Activated CD4-positive, alpha-beta T cell treated with anti-CD3 and anti-CD28 coated beads, Interleukin-2, amount 50 U/mL, for 4 hours (primary cell): ENCODE measurements at places on chromosomes 7 and 10.

GRCh38 chr7:78587443-78588044 is 789.0 kb downstream of the PHTF2 start:
- DNase-seq, result no peak

- no peak for DNase-seq
These were observed 31.1 kb downstream of the NUB1 start for GRCh38 chr7:151372612-151373265.

DNA sequence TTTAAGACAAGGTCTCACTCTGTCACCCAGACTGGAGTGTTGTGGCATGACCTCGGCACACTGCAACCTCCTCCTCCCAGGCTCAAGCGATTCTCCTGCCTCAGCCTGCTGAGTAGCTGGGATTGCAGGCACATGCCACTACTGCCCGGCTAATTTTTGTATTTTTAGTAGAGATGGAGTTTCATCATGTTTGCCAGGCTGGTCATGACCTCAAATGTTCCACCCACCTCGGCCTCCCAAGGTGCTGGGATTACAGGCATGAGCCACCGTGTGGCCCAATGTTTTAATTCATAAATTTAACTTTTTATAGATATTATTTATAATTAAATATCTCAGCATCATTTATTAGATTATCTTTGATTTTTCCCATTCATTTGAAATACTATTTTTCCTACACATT is 658.0 kb upstream of the NRG3 start:
- DNase-seq, result no peak

- DNase-seq, result no peak
These were observed 140.5 kb downstream of the TWIST1 start for GRCh38 chr7:18976715-18977471.

DNA sequence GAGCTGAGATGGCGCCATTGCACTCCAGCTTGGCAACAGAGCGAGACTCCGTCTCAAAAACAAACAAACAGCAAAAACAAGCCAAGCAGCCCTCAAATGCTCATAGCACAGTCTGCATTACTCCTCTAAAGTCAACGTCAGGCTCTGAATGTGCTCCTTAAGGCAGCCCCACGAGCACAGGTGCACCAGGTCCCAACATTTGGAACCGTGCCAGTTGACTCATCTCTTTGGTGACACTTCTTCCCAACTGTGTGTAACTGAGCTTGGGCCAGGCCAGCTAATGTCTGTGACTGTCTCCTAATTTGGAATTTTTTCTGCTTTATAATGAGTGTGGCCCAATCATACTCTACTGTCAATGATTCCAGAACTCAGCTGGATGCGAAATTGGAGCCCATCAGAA is 66.3 kb upstream of the EFCAB10 start:
- no peak for DNase-seq

GRCh38 chr7:54955696-54956420 is 63.0 kb upstream of the EGFR start:
- DNase-seq, result no peak

- no peak for DNase-seq
These were observed 74.2 kb upstream of the EGR2 start for GRCh38 chr10:62890395-62890794.

DNA sequence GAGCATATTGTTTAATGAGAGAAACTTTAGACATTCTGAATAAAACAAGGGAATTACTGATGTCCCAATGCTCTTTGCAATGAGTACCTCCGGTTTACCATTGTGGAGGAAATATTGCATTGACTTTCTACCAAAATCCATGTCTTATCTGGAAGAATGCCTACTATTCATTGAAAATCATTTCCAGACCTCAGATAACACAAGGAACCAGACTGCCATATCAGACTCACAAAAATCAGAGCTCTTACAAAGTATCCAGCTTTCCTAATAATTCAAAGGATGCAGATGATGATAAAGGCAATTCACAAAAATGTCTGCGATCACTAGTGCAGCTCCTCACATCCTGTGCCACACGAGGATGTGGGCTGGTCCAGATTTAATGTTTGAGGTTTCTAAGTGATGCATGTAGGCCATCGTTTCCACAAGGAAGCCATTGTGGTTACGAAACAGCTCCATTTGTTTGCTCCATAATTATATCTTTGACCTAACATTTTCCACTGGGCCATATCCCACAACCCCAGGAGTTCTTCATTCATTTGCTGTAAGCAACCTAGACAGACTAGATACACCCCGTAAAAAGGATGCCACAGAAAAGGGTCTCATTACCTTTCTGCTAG is 831.1 kb upstream of the C7orf33 start:
- no peak for DNase-seq

GRCh38 chr10:77560471-77560870 is 77.1 kb downstream of the KCNMA1 start:
- no peak for DNase-seq

- no peak for DNase-seq
These were observed 17.2 kb downstream of the NACAD start for GRCh38 chr7:45071528-45071927.

- no peak for DNase-seq
These were observed 132.8 kb downstream of the ELFN1 start for GRCh38 chr7:1802899-1803298.

DNA sequence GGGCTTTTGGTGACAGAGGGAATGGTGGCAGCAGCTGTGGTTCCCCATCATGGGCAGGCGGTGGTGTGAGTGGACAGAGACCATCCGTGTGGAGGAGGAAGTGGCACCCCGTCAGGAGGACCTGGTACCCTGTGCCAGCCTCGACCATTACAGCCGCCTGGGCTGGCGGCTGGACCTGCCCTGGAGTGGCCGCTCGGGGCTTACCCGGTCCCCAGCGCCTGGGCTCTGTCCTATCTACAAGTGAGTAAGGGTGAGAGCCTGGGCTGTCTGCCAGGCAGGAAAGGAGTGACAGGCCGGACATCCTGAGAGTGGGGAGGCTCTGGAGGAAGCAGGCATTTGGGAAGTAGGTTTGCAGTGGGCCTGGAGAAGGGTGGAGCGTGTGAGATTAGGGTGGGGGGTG is 2.9 kb upstream of the ZNF467 start:
- no peak for DNase-seq

- no peak for DNase-seq
These were observed 81.3 kb upstream of the SFMBT2 start for GRCh38 chr10:7491949-7492659.

DNA sequence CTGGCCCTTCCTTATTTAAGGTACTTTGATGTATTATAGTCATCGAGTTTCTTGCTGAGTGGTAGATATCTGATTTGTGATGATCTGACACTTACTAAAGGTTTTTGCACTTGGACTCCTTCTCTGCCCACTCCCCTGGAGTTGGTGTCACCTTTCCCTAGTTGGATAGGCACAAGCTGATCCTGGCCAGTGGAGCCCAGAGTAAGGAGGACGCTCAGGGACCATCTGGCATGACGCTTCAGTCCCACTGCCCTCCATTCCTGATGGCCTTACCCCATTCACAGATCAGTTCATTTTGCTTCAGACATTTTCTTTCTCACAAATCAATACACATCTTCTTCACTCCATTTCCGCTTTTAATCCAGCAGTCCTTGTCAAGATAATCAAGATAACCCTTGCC is 20.1 kb downstream of the ASB15 start:
- DNase-seq, result no peak

DNA sequence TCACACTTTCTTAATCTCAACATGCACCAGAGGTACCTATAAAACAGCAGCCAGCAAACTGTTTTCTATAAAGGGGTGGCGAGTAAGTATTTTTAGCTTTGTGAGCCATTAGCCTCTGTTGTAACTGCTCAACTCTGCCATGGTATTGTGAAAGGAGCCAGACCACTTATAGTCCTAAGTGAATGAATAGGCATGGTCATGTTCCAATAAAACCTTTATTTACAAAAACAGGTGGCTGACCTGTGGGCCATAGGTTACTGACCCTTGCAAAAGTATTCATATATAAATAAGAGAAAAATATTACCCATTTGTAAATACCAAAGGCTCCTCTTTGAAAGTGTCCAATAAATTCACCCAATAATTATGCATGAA is 50.3 kb downstream of the ICA1 start:
- no peak for DNase-seq

GRCh38 chr10:103177123-103177522 is 15.9 kb downstream of the NT5C2 start:
- no peak for DNase-seq

DNA sequence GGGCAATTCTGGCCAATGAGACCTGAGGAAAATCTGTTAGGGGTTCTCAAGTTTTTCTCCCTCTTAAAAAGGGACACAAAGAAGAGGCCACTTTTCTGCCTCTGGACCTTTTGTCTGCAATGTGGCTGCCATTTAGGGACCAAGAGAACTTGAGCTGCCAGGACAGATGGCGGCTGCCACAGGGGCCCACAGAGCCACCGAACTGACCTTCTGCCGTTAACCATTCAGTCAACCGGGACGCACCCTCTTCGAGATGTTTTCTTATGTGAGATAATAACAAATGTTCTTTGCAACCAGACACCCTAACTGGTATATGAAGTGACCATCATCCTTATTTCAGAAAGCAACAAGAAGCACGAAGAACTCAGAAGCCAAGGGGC is 29.2 kb downstream of the GSDME start:
- DNase-seq, result no peak

GRCh38 chr7:114939484-114940097 is 17.7 kb downstream of the MDFIC start:
- DNase-seq, result peak; percentile 17

GRCh38 chr10:98077223-98077622 is 46.8 kb upstream of the CRTAC1 start:
- no peak for DNase-seq

DNA sequence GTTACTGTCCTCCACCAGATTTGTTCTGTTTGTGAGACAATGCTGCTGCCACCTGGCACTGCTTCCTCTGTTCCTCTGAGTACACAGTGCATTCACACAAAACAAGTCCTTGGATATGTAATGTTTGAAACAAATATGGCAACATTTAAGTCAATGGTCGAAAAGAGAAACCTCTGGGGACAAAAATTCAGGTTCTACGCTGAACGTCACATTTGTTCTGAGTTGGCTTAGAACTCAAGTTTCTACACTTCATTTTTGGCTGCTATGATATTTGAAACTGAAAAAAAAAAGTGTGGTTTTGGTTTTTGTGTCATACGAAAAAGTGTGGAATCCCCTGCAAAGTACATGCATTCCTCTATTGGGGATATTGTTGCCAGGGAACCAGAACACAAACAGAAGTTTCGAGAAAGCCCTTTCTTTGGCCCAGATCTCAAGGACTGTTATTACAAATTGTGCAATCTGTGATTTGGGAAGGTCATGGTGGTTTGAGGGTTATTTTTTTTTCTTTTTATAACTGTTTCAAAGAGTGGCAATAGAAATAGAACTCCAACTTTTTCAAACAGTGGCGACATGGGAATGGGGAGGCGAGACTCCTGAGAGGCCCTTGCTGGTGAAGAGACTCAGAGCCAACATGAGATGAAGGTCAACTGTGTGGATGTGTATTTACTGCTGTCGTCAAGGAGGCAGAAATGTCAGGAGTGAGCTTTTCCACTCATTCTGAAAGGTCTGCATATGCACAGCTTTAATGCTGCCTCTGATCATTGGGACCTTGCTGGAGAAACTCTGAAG is 127.5 kb downstream of the CUBN start:
- DNase-seq, result no peak

DNA sequence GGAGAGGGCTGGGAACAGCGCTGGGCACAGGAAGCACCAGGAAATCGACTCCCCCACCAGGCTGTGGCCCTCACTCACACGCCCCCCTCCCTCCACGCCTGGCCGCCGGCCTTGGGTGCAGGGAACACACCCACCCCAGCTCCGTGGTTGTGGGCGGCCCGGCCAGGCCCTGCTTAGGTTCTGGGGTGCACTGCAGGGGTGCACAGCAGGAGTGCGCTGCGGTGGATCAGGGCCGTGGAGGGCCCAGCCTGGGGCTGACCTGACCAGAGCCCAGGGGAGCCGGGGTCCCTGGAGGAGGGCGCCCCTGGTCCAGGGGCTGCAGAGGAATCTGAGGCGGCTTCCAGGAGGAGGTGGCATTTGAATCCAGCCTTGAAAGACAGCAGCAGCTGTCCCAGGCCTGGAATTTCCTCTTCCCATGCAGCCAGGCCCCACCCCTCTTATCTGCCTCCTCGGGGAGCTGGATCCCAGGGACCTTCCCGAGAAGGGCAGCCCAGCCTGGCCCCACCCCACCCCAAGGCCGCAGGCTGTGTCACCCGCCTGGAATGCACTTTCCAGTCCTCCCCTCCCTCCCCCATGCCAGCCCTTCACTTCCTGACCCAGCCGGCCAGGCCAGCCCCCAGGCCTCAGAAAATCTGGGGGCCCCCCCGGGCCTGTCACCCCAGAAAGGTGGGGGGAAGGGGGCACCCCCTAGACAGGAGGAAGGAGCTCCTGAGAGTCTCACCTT is 18.4 kb upstream of the PDGFA start:
- DNase-seq, result no peak

DNA sequence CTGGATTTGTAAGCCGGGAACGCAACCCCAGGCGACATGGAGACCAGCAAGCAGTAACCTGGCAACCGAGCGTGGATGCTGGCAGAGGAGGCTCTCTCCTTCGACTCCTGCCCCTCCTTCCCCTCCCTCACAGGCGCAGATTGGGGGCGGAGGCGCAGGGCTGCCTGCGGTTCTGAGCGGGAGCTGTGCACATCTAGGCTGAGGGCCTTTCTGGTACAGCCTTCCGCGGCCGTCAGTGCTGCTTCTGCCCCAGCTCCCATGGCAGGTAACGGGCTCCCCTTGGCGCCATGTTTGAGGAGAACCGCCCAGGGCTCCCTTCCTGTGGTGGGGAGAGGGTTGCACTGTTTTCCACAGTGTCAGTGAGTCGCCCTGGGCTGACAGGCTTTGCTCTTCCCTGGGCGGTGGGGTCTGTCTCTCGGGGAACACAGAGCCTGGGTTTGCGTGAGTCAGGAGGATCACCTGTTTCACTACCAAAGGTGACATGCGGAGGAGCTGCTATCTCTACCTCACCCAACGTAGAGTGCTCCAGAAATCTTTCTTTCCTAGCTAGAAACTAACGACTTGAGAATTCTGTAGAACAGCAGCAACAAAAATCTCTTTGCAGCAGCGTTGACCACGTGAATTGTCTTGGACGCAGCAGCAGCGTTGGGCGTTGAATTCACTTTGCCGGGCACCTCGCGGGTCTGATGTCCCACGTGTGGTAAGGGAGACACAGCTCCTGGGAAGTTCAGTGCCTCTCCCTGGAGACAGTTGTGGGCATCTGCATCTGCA is 154.8 kb upstream of the COBL start:
- DNase-seq, result no peak

DNA sequence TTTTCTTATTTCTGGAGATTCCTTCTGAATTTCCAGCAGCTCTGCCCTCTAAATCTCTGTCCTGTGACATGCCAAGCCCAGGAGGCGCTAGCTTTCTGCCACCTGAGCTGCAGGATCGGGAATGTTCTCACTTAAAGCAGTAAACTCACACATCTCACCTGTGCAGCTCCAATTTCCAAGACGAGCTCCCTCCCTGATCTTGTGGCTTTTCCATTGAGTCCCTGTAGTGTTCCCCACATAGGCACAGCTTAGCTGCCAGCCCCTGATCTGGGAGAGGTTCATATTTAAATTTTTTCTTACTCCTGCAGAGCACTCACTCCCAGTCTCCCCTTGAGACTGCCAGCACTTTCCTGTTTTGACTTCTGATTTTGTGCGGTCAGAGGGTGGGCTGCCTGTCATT is 479.3 kb downstream of the GLRX3 start:
- DNase-seq, result no peak
